ENCODE measurements at places on chromosomes 6 and 20.

DNA sequence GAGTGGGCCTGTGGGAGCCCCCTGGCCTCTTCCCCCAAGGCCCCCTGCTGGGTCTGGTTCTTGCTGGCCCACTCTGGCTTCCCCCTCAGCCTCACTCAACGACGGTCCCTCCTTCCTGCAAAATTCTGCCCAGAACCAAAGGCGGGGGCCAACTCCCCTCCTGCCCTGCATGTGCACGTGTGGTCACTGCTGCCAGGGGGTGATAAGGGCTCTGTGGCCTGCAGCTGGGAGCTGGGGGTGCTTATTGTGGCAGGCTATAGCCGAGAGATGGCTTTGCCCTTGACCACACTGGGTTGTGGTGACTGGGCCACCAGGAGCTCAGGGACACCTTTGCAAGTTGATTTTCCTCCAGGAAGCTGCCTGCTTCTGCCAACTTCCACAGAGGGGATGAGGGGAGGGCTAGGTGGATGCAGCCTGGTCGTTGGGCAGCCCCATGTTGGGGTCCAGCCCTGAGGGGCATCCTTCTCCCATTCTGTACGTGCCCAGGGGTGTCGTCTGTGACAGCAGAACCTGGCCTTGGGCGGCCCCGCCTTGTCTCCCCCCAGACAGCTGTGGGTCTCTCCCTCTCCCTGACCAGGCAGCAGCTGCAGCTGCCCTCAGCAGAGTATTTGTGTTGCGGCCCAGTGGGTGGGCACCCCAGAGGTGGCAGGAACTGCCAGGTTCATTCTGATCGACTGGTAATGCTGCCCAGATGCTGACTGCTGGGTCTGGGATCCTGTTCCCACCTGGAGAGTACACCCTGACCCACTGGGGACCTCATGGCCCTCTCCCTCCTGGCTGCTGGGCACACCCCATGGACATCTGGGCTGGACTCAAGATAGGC, 5.6 kb downstream of the TCEA2 start:
- peak; percentile 84 for DNase-seq

- no peak for DNase-seq
These were observed 89.9 kb downstream of the PDE7B start for GRCh38 chr6:135941275-135942025.

DNA sequence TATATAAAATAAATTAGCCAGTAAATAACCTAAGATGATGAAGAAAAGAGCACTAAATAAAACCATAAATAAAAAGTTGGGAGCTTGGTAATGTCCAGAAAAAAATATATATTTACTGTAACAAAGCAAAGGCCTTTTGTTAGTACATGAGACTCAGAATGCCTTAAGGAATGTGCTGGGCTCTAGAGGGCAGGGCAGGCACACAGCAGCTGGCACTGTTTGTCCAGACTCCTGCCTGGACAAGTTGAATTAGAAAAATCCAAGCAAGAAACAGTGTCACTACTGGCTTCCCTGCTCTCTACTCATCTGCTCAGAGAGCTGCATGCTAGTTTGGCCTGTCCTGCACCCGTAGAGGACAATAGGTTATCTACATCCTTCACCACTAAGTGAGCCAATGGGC, 8.8 kb downstream of the DEFB129 start:
- DNase-seq, result no peak

DNA sequence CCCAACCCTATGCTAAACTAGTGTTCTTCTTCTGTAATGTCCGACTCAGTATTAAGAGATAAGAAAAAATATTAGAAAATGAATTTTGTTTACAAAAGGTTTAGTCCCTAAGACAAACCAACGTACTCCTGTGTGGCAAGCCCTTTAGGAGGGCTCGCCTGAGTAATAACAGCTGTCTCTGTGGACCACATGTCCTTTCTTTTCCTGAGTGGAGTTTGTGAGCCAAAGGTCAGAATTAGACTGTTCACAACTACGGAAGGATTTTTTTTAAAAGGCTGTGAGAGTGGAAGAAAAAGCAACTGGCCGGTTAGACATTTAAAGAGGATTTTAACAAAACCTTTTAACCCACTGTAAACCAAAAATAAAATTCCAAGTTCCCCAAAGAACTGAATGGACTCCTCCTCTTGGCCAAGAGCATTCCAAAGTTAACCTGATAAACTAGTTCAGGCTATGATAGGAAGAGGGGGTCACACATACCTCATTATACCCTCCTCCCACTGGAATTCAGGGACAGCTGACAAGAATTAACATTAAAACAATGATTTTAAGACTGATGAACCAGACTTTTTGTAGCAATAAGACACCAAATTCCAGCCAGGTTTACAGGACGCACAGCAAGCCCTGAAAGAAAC, 43.5 kb downstream of the FAM184A start:
- no peak for DNase-seq

DNA sequence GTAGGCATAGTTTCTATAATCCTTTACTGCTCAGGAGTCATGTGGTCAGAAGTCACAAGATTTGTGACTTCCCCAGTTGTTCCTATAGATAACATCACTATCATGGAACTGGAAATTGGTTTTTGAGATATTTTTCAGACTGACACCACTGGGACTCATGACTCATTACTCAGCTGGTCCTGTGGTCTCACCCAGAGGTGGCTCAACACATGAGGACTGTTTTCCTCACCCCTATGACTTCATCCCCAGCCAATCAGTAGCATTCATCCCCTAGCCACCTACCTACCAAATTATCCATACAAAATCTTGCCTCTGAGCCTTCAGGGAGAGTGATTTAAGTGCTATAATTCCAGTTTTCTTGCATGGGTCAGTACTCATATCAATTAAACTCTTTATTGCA, 1217.7 kb downstream of the EPHA7 start:
- DNase-seq, result no peak

DNA sequence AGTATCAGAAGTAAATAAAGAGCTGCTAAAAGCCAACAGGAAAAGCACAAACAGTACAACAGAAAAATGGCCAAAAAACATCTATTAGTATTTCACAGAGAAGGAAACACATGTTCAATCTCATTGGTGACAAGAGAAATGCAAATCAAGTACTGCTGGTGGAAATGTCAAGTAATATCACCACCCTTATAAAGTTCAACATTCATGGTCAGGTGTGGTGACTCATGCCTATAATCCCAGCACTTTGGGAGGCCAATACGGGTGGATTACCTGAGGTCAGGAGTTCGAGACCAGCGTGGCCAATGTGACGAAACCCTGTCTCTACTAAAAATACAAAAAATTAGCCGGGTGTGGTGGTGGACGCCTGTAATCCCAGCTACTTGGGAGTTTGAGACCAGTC, 42.8 kb downstream of the ESF1 start:
- DNase-seq, result no peak

GRCh38 chr6:162671580-162672165, 55.9 kb downstream of the PRKN start:
- no peak for DNase-seq

DNA sequence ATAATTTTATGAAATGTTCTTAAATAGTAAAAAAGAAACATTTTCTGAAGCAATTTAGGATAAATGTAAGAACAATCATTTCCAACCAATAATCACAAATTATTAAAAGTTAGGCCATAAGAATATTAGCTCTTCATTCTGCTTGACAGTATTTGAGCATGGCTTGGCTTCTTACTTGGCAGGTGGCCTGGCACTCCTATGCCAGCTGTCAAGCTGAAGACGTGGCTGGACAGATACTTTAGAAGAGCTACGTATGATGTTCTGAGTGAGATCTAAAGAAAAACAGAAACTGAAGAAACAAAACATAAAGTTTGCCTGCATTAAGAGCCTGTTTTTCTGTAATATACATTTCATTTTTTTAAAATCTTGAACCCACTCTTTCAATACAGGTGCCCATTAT, 438.9 kb downstream of the GRIK2 start:
- DNase-seq, result no peak

DNA sequence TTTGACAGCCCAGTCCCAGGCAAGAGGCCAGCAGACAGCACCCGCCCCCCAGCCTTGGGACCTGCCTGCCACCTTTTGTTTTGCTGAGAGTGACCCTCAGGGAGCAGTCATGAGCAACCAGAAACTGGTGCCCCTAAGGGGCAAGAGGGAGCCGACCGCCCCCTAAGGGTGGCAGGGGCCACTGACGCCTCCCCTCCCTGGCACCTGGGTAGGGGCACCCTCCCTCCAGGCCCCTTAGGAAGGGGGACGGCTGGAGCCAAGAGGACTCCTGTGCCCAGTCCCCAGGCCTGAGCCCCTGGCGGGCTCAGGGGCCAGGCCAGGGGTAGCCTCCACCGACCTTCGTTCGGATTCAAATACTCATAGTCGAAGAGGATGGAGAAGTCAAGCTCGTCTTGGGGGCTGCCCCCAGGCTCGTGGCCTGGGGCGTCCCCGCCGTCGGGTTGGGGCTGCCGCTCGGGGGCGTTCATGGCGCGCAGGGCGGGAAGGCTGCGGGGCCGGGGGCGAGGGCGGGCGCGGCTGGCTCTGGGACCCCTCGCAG, 417 bp downstream of the NFATC2 start:
- peak; percentile 80 for DNase-seq

GRCh38 chr6:168049706-168050224, 29.2 kb downstream of the FRMD1 start:
- DNase-seq, result no peak

DNA sequence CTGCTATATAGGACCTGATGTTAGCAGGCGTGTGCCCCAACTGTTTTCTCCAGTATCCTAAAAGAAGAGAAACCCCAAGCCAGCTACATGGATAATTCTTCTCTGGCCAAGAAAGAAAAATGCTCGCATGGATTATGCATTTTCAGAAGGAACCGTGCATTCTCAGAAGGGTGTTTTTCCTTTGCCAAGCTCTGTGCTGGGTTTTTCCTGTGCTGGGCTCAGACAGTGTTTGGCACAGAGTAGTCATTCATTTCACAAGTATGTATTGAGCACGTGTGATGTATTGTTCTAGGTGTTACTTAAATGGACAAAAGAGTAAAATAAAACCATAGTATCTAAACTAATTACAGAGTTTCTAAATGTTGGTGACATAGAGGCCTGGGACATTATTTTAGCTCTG, 62.7 kb upstream of the ZNF133 start:
- no peak for DNase-seq

- DNase-seq, result no peak
These were observed 47.0 kb downstream of the MAP3K5 start for GRCh38 chr6:136745300-136745699.

- DNase-seq, result no peak
These were observed 199.5 kb upstream of the ASCC3 start for GRCh38 chr6:101080597-101080996.

DNA sequence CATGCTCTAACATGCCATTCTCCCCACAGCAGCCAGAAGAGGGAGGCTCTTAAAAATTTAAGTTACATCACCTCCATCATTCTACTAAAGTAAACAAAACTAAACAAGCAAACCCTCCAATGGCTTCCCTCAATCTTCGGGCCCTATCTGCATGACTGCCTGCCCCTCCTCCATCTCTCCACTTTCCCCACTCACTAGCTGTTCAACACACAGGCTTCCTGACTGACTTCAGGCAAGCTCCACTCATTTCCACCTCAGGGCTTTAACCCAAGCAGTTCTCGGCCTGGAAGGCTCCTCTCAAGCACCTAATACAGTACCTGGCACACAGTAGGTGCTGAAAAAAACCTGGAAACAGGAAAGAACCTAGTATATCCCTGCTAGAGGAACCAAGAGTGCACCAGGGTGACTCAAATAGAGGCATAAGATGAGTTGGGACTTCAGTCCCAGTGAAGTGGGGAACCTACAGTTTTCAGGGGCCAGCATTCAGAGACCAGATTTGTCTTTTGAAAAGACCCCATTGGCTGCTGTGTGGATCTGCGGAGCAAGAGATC, 2.8 kb downstream of the AHCY start:
- no peak for DNase-seq

DNA sequence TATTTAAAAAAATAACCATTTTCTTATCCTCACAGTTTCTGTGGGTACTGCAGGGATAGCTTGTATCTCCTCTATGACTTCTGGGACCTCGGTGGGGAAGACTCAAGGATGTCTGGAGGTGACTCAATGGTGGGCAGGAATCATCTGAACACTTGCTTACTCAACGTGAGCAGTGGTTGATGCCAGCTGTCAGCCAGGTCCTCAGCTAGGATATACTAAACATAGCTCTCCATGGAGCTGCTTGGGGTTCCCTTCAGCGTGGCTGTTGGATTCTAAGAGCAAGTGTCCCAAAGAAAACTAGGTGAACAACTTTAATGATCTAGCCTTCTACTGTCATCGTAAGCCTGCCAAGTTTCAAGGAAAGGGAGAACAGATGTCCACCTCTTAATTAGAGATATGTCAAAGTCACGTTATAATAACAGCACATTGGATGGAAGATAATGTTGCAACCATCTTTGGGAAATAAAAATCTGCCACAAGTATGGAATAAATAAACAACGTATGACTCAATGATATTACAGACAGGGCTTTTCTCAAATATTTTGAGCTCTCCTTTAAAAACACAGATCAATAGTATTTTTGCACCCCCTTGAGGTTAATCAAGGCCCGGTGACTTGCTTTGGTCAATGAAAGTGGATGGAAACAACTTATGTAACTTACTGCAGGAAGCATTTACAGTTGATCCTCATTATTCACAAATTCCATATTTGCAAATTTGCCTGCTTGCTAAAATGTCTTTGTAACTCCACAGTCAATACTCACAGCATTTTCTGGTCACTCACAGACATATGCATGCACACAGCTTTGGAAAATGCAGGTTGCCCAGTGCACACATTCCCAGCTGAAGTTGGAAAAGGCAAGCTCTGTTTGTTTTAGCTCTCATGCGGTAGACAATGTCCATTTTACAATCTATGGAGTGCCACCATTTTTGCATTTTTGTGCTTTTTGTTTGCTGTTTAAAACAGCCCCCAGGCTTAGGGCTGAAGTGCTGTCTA, 6.6 kb upstream of the HEBP2 start:
- no peak for DNase-seq

GRCh38 chr6:154261688-154262397, 94.8 kb downstream of the IPCEF1 start:
- peak; percentile 38 for DNase-seq

DNA sequence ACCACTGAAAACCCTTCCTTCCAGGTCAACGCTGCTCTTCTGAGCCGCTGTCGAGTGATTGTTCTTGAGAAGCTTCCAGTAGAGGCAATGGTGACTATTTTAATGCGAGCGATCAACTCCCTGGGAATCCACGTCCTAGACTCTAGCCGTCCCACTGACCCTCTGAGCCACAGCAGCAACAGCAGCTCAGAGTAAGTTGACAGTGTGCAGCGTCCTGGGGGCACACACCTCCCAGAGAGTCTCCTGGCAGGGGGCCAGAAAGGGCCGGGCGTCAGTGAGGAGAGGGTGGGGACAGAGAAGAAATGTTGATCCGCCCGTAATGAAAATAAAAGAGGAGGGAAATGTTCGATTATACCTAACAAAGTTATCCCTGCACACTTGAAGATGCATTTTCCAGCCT, 5.0 kb downstream of the WRNIP1 start:
- peak; percentile 93 for DNase-seq
